ENCODE measurements at places on chromosomes 4 and X.

DNA sequence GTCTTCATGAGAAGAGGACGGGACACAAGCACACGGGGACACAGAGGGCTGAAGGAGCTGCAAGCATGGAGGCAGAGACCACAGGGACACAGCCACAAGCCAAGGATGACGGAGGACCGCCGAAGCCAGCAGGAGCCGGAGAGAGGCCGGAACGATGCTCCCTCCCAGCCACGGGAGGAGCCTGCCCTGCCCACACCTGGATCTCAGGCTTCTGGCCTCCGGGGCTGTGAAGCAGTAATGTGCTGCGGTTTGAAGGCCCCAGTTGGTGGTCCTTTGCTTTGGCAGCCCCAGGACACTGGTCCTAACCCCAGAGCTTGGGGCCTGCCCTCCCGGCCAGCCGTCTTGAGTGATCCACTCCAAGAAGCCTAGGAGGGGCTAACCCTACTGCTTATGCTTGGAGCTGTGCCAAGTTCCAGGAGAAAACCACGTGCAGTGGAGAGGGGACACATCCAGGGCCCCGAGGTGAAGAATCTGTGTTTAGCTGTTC is 85.9 kb downstream of the HMX1 start:
- no peak for DNase-seq

- DNase-seq: no peak
Measured at GRCh38 chrX:117998171-117998570, 118.4 kb downstream of the KLHL13 start.

DNA sequence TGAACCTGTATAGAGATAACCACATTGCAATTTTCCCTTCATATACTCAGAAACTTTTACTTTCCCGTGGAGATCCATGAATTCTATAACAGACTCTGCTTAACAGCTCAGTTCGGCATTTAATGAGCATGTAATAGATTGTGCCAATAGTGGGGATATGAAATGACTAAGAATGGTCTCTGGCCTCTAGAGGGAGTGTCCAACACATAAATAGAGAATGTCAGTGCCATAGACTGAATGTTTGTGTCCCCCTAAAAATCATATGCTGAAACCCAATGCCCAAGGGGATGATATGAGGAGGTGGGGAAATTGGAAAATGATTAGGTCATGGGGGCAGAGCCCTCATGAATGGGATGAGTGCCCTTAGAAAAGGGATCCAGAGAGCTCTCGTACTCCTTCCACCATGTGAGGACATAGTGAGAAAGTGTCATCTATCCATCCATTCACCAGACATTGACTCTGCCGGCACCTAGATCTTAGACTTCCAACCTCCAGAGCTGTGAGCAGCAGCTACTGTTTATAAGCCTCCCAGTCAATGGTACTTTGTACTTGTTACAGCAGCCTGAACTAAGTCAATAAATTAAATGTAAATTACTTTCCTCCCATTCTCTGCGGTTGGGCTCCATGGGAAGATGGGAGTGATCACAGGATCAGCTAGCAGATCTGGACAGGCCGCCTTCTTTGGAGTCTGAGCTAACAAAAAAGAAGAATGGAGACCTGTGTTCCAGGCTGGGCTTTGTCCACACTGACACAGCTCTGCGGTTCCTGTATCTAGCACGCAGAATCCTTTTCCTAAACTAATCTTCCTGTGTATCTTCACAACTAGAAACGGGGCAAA is 28.1 kb upstream of the HPSE start:
- peak; percentile 57 for DNase-seq

DNA sequence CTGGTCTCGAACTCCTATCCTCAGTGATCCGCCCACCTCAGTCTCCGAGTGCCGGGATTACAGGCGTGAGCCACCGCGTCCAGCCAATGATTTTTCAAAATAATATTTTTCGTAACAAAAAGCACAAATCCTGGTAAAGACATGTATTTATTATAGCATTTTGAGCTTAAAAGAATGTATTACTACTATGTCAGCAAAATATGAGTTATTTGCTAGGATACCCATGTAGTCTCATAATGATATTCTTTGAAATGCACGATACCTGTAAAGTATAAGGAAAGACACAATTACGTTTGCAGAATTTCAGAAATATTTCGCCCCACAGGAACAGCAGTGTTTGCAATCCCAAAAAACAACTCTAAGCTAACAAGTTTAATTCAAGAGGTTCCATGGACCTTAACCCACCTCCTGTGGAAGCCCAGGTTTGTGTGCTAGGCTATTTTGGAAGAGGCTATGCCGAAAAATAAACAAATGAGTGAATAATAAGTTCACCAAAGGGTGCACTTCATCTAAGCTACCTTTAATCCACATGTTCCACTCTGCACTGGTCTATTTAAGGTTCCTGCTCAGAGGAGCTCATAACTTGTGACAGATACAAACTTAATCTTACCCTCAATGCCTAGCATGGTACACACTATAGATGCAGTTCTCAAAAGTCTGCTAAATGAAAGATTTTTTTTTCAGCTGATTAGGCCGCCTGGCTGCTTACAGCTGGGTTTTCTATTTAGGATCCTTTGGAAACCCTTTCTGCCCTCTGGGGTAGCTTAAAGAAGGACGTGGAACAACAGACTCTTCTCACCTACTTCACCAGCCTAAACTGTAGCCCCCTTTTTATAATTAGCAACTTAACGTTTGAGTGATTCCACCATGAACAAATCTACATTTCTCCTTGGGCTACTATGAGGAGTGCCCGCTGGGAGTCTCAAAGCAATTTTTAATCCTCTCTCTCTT is 5.0 kb downstream of the FRYL start:
- DNase-seq: no peak

GRCh38 chr4:1248245-1249147 is at the start of gene CTBP1:
Gene CTBP1, minus strand, starts transcription at chr4:1249130. Its CDS starts 7,799 bp downstream, at chr4:1241331.
- peak; percentile 86 for DNase-seq

- peak; percentile 4 for DNase-seq
Measured at GRCh38 chr4:13860126-13860525, 232.6 kb upstream of the BOD1L1 start.

GRCh38 chr4:56505269-56506130 is at the start of gene ARL9:
Gene ARL9, plus strand, starts transcription at chr4:56505791. Its CDS starts 72 bp downstream, at chr4:56505863.
- no peak for DNase-seq

- DNase-seq: no peak
Measured at GRCh38 chrX:103495786-103496185, 23.5 kb downstream of the RAB40A start.

GRCh38 chr4:23873717-23874535 is 15.9 kb downstream of the PPARGC1A start:
- no peak for DNase-seq

DNA sequence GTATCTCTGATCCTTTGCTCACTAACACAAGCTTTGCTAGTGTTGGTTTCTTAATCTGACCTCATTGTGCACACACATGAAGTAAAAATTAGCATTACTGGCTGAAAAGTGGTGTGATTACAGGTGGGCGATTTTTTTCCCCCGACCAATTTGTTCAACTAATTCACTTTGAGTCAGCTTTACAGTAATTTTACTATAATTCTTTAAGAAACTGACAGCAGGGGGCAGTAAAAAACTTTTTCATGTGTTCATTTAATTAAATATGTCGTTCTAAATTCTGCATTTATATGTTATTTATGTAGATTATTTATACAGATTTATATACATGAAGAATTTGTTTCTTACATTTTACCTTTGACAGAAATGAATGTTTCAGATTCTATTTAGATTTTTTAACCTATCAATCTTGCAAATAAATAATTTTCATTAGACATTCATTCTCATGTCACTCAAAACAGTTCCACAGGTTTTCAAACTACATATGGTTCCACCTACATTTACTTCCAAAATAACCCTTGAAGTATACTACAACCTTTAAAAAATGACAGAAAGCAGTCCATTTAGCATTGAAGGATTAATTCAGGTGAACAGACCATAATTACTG is 17.5 kb downstream of the PALLD start:
- peak; percentile 57 for DNase-seq

DNA sequence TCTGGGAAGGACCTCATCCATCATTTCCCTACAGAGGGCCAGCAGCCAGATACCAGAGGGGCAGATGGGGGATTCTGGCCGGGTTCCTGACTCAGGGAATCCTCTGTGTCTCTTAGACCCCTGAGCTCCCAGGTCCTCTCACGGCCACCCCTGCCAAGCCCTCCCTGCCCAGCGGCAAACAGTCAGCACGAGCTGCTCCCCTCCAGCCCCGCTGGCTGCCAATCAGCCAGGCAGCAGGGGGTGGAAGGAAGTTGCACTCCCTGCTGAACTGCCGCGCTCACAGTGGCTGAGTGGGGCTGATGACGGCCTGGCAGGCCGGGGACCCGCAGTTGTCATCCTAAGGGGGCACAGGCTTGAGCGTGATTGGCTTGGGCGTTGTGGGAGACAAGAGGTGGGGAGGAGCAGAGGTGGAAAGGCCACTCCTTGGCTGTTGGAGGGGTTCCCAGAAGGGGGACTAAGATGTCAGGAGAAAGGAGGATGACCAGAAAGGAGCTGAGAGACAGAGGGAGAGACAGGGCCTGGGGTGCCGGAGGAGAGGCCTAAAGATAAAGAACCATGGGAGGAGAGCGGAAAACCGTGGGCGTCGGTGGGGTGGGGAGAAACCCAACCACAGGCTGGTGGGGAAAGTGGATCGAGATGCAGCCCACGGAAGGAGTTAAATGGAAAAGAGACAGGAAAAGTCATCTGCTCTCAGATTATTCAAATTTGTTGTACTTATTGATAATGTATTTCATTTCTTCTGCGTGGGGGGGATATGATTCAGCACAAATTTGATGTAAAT is 4.4 kb upstream of the CCDC149 start:
- no peak for DNase-seq

DNA sequence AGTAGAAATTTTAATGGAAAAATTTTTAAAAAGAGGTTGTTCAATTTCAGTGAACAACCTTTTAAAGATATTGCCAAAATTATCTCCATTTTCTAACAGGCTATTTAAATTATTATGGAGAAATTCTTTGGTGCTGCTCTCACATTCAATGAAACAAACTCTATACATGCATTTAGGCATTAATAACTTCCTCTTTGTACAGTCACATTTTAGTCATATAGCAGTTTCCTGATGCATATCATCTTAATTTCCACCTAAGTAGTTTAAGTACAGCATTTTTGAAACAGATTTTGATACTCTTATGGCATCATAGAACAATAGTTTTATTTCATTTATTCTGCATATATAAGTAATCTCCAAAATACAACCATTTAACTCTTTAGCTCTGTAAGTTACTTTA is 500.1 kb downstream of the STPG2 start:
- DNase-seq: no peak

DNA sequence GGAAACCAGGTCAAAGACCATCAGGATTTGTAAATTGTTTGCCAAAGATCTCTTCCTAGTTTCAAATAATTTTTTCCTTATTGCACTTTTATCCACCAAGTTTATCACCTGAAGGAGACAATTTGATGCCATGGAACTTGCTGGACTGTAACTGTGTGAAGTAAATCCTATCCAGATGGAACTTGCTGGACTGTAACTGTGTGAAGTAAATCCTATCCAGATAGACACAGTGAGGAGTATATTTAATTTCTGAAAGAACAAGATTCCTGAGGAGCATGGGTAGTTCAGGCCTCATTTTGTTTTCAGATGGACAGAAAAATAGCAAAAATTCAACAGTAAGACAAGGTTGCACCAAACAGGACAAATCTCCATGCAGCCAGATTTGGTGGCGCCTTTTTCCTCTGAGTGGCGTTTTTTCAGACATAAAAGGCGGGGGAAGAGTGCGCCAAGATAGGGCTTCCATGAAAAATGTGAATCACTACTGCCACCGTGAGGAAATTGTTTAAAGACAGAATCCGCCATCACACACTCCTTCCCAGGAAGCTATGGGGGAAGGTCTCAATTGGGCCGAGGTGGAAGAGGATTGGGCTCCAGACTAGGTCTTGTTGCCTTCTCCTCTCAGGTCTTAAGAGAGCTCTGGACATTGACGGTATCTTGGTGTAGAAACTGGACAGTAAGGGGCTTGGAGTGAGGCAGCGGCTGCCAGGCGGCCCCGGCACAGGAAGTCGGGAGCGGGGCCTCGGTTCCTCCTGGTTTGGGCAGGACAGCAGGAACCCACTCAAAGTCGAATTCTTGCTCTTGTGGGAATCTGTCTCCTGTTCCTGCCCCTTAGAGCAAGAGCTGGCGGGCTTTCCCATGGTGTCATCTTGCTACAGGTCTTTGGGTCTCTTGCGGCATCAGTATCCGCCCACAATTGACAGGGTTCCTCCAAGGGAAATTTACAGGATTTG is 234.7 kb downstream of the OR13H1 start:
- no peak for DNase-seq

- peak; percentile 19 for DNase-seq
Measured at GRCh38 chr4:85393201-85393600, 81.7 kb upstream of the ARHGAP24 start.
